ENCODE measurements at places on chromosomes 3 and 15.

DNA sequence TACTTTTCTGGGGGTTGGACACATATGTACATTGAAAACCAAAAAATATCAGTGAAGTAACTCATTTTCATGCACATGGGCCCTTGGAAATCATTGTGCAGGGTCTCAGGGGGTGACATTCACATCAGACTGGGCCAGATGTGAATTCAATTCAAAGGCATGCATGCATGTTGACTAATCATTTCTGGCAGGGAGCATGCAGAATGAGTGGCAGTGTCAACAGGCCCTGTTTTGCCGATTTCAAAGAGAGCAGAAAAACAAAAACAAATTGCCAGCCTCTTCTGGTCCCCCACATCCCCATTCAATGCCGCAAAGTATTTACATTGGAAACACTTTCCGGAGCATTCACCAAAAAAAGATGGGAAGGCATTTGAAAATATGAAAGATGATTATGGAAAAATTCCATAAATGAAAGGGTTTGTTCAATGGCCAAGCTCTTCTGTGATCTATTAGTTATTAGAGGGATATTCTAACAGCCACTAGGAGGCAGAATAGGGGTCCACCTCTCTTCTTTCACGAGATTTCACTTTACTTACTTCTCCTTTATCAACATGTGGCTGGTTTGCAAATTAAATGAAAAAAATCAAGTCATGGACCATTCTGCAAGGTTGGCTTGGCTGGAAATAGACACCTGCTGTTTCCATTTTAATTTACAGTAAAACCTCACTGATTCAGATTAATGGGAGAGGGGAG, 119.9 kb upstream of the FEZF2 start:
- no peak for DNase-seq

- DNase-seq: no peak
Observed at GRCh38 chr3:45171283-45171682, 25.1 kb upstream of the CDCP1 start.

DNA sequence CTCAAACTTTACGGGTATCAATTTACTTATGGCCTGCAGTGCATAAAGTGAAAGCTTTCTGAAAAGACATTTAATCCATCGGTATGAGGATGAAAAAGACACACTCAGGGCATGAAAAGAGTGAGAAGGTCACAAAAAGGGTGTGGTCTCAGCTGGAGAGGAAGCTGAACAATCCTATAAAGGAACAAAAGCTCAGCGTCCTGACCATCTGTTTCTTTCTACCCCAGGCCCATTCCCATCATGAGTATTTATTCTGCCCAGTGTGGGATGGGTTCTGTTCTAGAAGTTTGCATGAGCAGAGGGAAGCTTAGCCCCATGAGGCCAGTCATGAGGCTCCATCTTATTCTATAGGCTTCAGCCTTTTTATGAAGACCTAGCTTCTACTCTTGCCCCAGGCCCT, 144.6 kb downstream of the LPP start:
- no peak for DNase-seq

DNA sequence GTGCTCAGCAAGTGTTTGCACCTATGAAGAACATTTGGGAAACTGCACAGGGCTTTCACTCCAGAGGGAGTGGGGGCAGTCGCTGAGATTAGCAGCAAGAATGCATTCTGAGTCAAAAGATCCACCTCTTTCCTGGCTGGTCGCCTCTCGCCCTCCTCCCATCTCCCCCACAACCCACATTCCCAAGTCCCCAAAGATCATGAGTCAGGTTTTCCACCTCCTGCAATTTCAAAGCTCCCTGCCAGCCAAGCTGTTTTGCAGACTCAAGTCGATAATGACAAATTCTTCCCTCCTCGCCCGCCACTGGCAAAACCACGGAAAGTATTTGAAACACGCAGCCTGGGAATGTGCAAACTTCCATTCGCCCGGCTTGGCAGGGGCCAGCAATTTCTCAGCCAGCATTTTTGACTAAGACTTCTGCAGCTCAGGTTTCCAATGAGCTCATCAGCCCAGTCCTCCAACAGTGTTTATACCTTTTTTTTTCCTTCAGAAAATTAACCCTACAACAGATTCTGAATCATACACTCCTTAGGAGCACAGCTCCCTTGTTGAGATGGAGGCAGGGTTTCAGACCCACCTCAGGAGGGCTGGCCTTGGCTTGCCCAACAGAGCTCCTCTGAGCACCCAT, 181.4 kb downstream of the SMAD6 start:
- no peak for DNase-seq

DNA sequence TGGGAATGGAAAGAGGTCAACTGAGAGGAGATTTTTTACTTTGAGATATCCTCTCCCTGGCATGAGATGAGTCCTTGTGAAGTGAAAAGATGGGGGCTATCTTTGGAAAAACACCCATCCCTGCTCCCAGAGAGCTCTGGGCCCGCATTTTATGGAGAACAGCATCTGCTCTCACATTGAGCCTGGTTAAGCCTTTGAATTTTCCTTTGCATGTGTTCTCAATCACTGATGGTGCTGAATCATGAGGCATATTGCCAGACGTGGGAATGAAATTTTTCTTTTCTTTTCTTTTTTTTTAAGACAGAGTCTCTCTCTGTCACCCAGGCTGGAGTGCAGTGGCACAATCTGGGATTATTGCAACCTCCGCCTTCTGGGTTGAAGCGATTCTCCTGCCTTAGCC, 24.4 kb downstream of the TMEM45A start:
- no peak for DNase-seq

DNA sequence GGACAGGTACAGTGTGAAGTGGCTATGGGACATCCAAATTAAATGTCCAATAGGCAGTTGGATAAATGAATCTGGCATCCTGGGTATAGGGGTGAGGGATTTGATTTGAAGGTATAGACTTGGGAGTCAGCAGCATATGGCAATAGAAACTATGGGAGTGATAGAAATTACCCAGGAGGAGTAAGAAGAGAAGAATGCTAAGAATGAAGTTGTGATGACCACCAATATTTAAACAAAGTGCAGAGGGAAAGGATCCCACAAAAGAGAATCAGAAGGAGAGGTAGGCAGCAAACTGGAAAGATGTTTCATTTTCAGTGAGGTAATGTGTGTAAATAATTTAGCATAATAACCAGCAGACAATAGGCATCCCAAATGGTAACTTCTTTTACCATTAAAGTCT, 13.8 kb upstream of the MSL2 start:
- DNase-seq: no peak

DNA sequence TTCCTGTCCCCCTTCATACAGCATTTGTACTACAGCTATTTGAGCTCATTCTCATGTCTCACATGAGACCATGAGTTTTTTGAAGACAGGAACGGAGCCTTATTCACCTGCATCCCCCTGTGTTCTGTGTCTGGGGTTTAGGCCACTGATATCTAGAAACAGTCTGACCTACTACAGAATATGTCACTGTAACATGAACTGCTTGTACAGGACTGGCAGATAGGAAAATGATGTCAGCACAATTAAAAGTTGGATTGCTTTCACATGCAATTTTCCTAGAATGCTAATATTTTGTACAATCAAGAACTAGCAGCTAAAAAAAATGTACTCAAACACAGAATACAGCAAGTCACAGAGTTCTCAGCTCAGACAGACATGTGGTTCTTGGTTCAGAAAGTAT, 90.8 kb upstream of the FGF12 start:
- no peak for DNase-seq

DNA sequence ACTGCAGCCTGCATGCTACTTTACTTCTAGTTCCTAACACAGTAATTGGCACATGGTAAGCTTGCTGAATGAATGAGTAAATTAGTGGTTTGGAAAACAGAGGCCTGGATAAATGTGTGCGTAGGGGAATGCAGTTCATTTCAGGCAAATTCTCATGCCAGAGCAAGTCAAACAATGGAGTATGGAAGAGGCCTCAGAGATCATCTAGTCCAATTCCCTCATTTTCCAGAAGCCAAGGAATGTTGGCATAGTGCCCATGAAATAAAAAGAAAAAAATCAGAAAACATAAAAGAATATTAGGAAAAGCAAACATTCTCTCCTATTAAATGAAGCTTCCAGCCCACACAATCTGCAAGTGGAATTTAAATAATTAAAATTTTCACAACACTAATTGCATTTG, 92.4 kb downstream of the MB21D2 start:
- DNase-seq: no peak

GRCh38 chr3:187104933-187105332, 34.4 kb downstream of the RPL39L start:
- no peak for DNase-seq

DNA sequence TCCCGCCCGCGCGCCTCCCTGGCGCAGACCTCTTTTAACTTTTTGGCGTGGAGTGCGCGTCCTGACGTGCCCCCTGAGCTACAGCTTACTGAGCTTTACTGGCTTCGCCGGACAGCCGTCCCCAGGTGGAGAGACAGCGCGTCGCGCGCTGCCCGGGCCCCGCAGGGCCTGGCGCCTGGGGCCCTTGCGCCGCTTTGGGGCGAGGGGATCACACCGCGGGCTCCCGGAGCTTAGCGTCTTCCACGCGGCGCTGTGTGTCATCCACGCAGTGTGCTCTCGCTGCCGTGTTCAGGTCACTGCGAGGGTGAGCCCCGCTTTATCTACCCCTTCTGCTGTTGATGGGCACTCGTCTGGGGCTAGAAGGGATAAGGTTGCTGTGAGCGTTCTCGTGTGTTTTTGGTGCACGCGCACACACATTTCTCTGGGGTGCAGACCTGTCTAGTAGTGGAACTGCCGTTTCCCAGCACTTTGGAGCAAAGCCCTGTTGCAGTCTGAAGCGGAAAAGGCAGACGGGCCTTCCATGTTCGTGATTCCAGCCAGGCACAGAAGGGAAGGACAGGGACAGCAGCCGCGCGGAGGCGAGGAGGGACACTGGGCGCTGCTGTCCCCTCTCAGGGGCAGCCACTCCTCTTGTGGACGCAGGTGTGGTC, 33.1 kb upstream of the ALDH1L1 start:
- no peak for DNase-seq

DNA sequence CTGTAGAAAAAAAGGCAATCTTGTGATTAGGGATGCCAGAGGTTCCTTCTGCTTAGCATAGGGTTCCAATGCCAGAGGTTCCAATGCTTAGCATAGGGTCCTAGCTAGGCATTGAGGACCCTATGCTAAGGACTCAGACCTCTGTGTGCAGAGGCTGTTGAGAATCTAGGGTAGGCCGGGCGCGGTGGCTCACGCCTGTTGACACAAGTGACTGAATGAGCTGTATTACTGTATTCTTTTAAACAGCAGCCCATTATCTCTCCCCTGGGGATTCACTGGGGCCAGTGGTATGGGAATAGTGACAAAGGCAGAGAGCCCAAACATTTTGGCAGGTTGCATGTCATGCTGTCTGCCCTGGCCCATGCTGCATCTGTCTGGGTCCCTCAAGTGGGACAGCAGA, 16.2 kb downstream of the PAK6 start:
- no peak for DNase-seq

GRCh38 chr3:129065016-129065719, 4.6 kb downstream of the GP9 start:
- no peak for DNase-seq

- no peak for DNase-seq
Observed at GRCh38 chr3:107753494-107753893, 230.7 kb downstream of the BBX start.

- no peak for DNase-seq
Observed at GRCh38 chr3:192929755-192930547, 12.3 kb upstream of the MB21D2 start.

DNA sequence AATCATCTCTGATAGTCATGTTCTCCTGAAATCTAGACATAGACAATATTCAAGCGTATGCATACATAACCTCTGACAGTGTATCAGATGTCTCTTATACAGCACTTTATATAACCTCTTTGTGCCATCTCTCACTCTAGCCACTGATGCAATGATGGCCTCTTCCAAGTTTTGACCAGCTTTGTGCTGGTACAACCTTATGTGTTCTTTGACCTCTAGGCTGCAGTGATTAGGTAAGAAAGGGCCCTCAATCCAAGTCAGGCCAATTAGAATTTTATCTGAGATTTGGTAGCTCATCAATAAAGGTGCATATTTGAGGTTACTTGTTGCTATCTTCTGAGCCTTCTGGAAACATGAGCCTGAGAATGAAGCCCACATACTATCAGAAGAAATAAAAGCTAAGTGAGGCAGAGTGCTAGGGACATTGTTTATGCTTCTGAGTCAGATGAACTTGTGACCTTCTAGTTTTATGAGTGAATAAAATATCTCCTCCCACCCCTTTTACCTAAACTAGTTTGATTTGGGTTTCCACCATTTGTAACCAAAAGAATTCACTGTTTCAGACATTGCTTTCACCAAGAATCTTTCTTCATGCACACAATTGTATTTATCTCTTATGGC, 283.2 kb upstream of the SUCLG2 start:
- no peak for DNase-seq

GRCh38 chr3:120382941-120383447, 33.8 kb upstream of the LRRC58 start:
- DNase-seq: no peak

- no peak for DNase-seq
Observed at GRCh38 chr3:42001777-42002176, 39.9 kb upstream of the ULK4 start.

DNA sequence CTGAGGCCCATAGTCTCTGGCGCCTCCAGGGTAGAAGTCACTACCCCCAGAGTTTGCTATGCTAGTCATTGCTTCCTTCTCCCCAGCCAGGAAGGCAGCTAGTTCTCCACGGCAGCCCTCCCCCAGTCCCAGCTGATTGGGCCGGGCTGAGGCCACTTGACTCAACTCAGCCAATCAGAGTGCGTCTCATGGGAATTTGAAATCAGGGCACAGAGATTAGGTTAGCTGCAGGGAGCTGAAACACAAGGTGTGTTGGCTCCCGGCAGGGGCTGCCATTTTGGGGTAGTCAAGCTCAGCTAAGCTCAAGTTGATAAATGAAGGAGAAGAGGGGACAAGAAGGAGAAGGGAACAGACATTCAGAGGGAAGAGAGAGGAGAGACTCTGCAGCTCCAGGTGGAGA, 32.8 kb downstream of the LINGO1 start:
- no peak for DNase-seq

DNA sequence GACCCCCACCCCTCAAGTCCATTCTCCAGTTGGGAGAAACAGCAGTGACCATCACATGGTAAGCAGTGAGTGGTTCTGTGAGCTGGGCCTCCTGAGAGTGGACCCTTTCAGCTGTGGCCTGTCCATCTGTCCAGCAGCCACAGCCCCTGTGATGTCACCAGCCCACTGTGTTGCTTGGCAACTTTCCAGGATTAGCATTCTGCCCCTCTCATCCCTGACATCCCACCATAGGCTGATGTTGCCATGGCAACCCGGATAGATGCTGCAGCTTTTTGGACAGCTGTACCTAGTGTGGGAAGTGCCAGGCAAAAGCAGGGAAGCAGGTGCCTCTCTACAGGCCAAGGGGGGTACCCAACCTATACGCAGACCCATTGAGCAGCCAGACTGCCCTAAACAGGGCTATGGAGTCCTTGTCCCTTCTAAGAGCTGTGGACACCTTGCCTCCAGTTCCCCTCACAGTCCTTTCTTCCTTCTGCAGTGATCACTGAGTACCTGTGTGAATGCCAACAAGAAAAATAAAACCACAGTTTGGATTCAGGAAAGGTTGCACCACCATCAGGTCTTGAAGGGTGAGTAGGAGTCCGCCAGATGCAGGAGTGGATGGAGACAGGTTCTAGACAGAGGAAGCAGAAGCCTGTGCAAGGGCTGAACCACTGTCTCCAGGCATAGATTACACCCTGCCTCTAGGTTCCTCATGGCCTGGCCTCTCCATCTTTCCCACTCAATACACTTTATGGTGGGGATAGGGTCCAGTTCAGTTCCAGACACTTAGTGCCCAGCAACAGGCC, at the start of gene DNAH1:
Gene DNAH1 (plus strand): TSS at position 343 of the 788 bp plus-strand sequence. CDS start 6,124 bp downstream, outside the sequence.
- DNase-seq: no peak

- DNase-seq: no peak
Observed at GRCh38 chr3:16837602-16838001, 47.2 kb upstream of the PLCL2 start.

Measured in activated T-cell treated with anti-CD3 and anti-CD28 coated beads, Interleukin-2, amount 50 U/mL, for 1 hour (primary cell).